Central memory CD4-positive, alpha-beta T cell (primary cell): ENCODE measurements at places on chromosomes 2 and 18.

DNA sequence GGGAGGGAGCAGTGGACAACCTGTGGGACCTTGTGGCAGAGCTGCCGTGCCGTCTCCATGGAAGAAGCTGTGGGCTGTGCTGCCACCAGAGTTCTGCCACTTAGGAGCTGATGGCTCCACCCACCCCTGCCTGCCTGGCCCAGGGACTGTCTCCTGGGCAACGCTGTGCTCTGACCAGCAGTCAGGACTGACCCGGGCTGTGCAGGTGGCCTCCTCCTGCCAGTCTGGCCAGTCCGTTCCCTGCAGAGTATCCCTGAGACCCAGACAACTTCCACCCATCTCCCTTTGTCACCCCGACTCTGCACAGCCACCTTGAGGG lies 12.8 kb downstream of the ASIC4 start:
- DNase-seq, result no peak

DNA sequence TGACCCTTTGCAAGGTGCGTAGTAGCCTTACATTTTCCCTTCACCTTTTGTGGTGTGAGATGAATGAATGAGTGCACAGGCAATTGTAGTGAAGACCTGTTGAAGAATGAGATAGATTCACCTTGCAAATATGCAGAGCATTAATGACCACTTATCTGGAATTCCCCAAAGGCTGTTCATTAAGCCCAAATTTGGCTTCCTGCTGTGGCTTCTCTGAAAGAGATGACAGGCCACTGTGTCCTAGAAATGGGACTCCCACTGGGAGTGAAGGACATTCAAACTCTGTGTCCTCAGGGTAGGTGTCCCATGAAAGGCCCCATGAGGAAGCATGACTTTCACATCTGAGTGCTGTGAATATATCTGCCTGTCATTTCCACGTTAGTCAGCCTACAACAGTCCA lies 1821.8 kb upstream of the PIK3C3 start:
- DNase-seq, result no peak

GRCh38 chr2:129404000-129404685 lies 575.3 kb upstream of the RAB6C start:
- no peak for DNase-seq

DNA sequence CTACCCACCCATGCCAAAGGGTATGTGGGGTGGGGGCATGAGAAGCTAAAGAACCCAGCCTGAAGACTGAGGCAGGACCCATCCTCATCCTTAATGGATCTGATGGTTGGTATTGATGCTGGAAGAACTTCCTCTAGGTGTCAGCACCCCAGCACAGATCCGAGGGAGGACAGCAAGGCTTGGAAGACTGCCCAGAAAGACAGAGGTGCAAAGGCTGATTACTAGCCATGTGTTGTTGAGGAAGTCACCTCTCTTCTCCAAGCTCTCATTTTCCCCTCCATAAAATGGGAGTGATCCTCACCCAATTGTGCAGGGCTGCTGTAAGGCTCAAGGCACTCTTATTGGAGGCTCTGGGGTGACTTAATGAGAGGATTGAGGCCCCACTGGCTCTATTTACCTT lies 256.5 kb downstream of the CELF4 start:
- no peak for DNase-seq

GRCh38 chr18:71951001-71951400 lies 593.1 kb downstream of the CBLN2 start:
- DNase-seq, result no peak

DNA sequence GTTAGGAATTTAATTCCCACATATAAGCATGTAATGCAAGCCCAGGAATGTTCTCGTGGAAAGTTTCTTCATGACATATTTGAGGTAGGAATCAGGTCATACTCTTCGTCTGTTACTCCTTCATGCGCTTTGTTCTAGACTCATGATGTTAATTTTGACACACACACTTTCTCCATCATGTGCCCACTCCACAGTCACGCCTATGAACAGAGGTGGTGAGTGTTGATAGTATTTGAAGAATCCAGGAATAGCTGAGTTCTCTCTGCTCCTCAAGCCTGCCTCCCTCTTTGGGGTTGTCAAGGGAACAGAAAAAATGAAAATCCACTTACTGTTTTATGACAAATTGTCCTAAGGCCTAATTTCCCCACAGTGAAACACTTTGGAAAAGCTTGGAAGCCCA lies 117.3 kb upstream of the SERPINE2 start:
- DNase-seq, result no peak

DNA sequence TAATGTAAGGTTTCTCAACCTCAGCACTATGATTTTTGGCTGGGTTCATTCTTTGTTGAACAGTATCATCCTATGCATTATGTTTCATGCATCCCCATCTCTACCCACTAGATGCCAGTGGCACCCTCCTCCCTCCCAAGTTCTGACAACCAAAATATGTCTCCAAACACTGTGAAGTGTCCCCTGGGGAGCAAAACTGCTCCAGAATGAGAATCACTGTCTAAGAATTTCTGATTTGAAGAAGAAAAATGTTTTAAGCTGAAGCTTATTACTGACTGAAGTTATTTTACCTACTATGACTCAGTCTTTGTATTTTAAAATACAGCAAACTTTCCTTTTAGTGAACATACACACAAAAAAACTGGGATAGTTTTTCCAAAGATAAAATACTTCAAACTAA lies 3.4 kb downstream of the THADA start:
- DNase-seq, result no peak
